ENCODE measurements at places on chromosomes 4 and X. TPM values are rescaled to one million over a fixed set of nuclear protein-coding genes. Genes with fewer than 3 reads are reported as not detected.

The ARSH gene
- total RNA-seq: not detected

The PDGFRA gene
- total RNA-seq: 60.1 TPM

- no peak for DNase-seq
Observed at GRCh38 chrX:152588206-152588605, 49.5 kb upstream of the GABRQ start.

- DNase-seq: peak; percentile 50
Observed at GRCh38 chr4:153232768-153233167, 28.5 kb downstream of the TRIM2 start.

The FNIP2 gene
- total RNA-seq: 87.8 TPM

The S100P gene
- 237 TPM for total RNA-seq

The AREG gene
- 12.7 TPM for total RNA-seq

DNA sequence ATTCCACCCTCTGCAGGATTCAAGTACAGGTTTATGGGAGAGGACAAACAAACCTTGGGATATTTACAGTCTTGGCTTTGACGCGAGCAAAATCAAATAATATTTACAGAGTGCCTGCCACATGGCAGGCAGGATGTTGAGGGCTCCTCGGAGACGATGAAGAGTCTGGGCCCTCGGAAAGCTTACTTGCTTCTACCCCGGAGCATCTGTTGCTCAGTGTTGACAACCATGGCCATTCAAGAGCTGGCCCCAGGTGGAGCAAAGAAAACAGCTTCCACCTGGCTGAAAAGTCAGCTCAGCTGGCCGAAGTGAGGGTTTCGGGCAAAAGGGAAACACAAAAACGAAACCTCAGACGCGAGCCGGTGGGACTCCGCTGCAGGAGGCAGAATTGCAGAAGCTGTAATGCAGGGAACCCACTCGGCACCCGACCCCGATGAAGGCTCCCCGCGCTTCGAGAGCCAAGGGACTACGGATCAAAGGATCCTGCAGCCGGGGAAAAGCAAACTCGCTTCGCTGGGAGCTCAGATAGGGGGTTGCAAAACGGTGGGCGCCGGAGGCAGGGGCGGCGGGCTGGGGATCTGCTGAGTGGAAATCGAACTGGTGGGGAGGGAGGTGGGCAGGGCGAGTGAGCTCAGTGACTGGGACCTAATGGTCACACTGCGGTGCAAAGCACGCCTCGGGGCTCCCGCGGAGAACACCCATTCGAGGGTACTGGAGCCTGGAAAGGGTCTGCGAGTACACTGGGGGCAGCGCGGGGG lies 805 bp downstream of the ATP8A1 start:
- DNase-seq: peak; percentile 72

The CYSLTR1 gene
- total RNA-seq: 4.2 TPM

- DNase-seq: no peak
Observed at GRCh38 chrX:33138677-33139249, 72.6 kb downstream of the DMD start.

- DNase-seq: no peak
Observed at GRCh38 chrX:100674705-100675104, 30.7 kb downstream of the SRPX2 start.

DNA sequence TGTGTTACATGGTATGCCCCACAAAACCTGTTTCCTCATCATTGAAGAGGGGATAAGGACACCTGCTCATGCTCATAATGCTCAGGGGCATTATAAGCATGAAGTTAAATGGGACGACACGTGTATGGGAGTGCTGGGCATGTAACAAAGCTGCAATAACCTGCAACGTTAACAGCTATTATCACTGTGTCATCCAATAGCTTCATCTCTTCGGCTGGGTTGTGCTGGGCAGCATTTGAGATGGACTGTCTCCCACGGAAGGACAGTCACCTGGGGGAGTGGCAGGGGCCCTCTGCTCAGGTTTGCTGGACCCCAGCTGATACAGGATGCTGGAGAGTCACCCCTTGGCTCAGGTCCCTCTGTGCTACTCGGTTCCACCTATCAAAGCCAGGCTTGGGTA lies 94.5 kb downstream of the NSUN7 start:
- no peak for DNase-seq

DNA sequence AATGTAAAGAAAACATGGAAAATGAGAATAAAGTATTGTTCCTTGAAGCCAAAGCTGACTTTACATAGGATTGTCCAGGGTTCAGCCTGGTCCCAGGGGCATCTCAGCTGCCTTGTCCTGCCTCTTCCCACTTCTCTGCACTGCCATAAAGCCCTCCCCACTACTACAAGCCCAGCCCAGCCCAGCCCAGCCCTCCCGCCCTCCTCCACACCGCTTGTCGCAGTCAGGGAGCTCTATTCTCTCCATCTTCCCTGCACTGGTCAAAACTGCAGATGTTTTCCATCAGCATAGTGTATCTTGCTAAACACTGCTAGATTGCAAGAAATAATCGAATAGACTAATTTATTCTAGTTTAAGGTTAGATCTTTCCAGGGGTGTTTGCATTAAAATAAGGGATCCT lies 100.3 kb downstream of the TENM3 start:
- DNase-seq: peak; percentile 20

The TNIP3 gene
- total RNA-seq: 5.1 TPM

The RFC1 gene
- 66.3 TPM for total RNA-seq

The RAB33A gene
- total RNA-seq: not detected

DNA sequence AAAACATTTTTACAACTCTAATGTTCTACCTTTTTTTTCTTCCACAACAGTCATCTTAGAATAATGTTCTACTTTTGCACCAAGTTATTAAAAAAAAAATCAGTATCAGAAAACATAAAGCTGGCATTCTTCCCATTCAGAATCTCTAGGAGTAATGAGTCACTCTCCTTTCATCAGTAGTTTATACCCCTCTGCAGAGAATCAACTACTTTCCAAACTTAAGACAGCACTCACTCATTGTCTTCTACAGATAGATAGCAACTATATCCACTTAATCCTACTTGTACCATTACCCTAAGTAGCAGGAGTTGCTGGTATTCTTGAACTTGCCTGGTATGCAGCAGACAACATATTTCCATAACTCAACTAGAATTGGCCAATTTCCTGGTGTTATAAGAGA lies 3.2 kb downstream of the TIGD4 start:
- no peak for DNase-seq

DNA sequence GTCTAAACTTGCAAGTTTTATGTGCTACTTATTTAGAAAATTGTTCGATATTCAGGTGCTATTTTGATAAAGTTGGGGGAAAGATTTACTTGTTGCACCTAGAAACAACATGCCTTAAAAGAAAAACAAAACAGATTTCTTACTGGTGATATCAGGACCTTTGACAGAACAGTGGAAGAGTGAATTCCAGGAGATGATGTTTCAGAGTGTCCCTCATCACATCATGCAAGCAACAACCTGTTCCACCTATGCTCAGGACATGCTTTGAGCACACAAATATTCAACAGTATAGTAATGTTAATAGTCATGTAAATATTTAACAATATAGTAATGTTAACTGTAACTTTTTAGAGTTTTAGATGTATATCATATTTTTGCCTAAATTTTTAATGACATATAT lies 23.9 kb upstream of the RNF128 start:
- no peak for DNase-seq

The GAGE12E gene
- not detected for total RNA-seq

GRCh38 chrX:123310112-123310511 lies 126.0 kb downstream of the GRIA3 start:
- DNase-seq: no peak

GRCh38 chrX:49695276-49696180 lies at the start of gene PAGE1:
Gene PAGE1 (minus strand): TSS chrX:49695984. CDS start chrX:49694770, 1,214 bp downstream.
- no peak for DNase-seq

DNA sequence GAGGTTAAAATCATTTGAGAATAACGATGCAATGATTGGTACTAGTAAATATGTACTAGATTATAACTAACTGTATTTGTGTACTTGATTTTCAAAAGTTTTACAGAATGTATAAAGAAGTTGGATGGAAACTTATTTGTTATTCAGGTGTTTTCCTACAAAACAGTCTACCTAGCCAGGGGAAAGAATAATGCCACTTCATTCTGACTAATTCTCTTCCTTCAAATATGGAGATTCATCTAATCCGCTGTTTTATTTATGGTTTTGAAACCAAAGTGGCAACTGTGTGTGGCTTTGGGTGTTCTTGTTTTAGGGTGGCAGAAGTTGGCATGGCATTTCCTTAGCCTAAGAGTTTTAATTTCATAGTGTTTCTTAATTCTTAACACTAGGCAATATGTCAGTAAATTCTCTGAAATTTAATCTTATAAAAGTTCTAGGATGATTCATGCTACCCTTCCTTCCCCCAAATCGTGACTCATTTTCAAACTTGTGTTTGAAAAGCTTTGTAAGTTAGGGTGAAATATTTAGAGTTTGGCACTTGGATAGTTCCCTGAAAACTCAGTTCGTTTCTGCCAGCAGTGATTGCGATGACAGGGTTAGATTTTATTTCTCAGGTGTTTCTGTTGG lies 62.6 kb downstream of the DCLK2 start:
- no peak for DNase-seq

The PRKG2 gene
- total RNA-seq: 2.9 TPM

The STK26 gene
- 12.0 TPM for total RNA-seq

- DNase-seq: no peak
Observed at GRCh38 chr4:175833574-175834311, 21.7 kb upstream of the GPM6A start.

DNA sequence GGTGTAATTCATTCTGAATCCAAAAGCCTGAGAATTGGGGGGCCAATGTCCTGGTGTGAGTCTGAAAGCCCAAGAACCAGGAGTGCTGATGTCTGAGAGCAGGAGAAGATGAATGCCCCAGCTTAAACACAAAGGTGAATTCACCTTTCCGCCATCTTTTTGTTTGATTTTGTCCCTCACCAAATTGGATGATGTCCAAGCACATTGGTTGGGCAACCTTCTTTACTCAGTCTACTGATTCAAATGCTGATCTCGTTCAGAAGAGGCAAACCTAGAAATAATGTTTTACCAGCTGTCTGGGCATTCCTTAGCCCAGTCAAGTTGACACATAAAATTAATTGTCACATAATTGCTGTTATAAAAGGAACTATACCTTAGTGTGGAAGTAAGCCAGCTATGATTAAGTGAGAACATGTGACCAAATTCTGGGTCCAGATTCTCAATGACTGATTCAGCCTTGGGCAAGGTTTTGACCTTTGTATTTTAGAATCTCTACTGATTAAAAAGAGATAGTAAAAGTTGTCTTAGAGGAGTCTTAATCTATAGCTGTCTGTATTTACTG lies 34.5 kb upstream of the SLC4A4 start:
- no peak for DNase-seq

- no peak for DNase-seq
Observed at GRCh38 chr4:78513411-78513975, 38.1 kb upstream of the ANXA3 start.

GRCh38 chrX:7090641-7091040 lies 56.9 kb upstream of the STS start:
- DNase-seq: no peak

- no peak for DNase-seq
Observed at GRCh38 chr4:53044651-53044960, 182.5 kb downstream of the RASL11B start.

DNA sequence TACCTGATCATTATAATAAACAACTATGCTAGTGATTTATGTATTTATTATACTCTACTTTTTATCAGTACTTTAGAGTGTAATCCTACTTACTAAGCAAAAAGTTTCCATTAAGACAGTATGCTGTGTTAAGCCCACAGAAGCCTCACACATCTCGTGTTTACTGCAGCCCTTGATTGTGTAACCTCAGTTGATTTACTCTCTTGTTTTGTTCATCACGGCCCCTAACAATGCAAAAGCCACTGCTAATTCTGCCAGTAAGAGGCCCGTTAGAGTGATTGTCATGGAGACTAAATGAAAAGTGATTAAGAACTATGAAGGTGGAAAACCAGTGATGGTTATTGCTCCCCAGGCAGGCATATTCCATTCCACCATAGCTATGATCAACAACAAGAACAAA lies 436.2 kb downstream of the SPOCK3 start:
- no peak for DNase-seq

The FAT4 gene
- 7.6 TPM for total RNA-seq

The ZCCHC18 gene
- total RNA-seq: not detected

- no peak for DNase-seq
Observed at GRCh38 chr4:174658246-174658645, 136.0 kb upstream of the HPGD start.

GRCh38 chrX:12758291-12758690 lies 32.9 kb upstream of the PRPS2 start:
- DNase-seq: no peak

GRCh38 chrX:70808942-70809940 lies 99.3 kb downstream of the TEX11 start:
- DNase-seq: no peak

GRCh38 chr4:80196922-80197573 lies at the start of gene PRDM8:
Gene PRDM8 (plus strand): TSS chr4:80197503. CDS start chr4:80200081, 2,578 bp downstream.
- peak; percentile 53 for DNase-seq

The KLB gene
- not detected for total RNA-seq

GRCh38 chr4:15325987-15326386 lies 101.8 kb upstream of the C1QTNF7 start:
- no peak for DNase-seq

DNA sequence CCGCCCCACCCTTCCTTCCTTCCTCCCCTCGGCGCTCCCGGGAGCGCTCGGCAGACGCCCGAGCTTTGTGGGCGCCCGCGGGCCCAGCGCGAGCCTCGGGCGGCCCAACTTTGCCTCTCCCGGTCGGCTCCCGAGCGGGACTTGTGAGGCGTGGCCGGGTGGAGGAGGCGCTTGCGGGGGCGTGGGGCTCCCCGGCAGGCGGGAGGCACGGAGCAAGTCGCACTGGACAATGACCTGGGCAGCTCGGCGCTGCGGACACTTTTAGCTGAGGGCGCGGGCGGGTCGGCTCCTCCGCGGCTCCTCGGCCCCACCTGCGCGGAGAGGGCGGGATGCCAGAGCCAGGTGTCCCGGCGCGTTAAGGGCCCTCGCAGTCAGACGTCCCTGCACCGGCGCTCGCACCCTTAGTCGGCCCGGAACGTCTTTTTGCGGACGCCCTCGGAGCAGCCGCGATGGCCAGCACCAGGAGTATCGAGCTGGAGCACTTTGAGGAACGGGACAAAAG lies 385 bp downstream of the DCLK2 start:
- DNase-seq: peak; percentile 80

The DGKK gene
- total RNA-seq: 1.8 TPM

The RASGEF1B gene
- total RNA-seq: 7.1 TPM

The STPG2 gene
- 0.89 TPM for total RNA-seq

The HS3ST1 gene
- 4.2 TPM for total RNA-seq

GRCh38 chr4:121675715-121676114 lies 21.1 kb downstream of the ANXA5 start:
- DNase-seq: no peak

The TBX22 gene
- total RNA-seq: not detected

- no peak for DNase-seq
Observed at GRCh38 chr4:121053601-121054143, 18.7 kb downstream of the NDNF start.

GRCh38 chr4:91448668-91449330 lies 855.0 kb upstream of the GRID2 start:
- DNase-seq: no peak

GRCh38 chrX:101057093-101057714 lies 5.3 kb upstream of the TRMT2B start:
- no peak for DNase-seq

- no peak for DNase-seq
Observed at GRCh38 chr4:2842687-2843262, 869 bp upstream of the ADD1 start.

Measured in stomach (tissue), 19 donors.